HFFc6 (cell line): ENCODE measurements at places on chromosomes 2 and 18. TPM values are rescaled to one million over a fixed set of nuclear protein-coding genes. Genes with fewer than 3 reads are reported as not detected.

GRCh38 chr18:11885278-11885947, 22.7 kb downstream of the MPPE1 start:
- DNase-seq = no peak

DNA sequence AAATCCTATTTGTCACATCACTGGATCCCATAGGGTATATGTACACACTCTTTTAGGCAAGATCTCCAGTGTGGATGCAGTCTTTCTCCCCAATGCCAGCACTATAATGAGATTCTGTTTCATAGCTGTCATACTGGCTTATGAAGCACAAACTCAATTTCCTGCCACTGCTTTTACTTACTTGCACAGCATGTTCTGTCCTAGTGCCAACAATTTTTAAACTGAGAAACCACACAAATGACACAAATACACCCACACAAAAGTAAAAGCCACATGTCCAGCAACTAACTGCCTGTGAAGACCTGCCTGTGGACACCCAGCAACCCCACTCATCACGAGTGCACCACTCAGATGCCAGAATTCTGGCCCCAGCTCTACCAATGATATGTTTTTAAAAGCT, 29.6 kb upstream of the RNU4ATAC start:
- DNase-seq = peak; percentile 36

DNA sequence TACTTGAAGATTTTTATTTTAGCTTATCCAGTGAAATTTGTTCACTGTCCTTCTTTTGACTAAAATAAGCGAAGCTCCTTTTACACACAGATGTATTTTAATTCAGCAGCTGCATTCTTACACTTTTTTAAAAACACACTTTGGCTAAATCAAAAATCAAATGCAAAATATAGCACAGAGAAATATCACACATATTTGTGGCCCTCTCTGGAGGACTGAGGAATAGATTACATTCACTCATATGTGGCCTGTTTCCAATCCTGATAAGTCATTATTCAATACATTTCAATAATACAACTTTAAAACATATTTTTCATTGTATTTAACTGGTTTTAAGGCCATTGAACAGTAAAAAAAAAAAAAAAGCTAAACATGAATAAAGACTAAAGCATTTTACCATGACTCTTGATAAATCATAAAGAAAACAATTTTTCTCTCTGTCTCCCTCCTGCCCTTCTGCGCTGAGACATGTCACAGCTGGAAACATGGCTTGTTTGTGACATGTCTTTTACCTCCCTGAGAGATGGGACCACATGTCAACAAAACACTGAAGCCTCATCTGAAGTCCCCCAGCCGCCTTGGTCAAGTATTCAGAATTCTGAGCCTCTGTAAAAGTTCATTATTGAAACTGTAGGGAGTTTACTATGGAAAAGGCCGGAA, 221.0 kb downstream of the ZNF407 start:
- no peak for DNase-seq

GRCh38 chr2:167001165-167001564, 112.9 kb downstream of the XIRP2 start:
- no peak for DNase-seq

DNA sequence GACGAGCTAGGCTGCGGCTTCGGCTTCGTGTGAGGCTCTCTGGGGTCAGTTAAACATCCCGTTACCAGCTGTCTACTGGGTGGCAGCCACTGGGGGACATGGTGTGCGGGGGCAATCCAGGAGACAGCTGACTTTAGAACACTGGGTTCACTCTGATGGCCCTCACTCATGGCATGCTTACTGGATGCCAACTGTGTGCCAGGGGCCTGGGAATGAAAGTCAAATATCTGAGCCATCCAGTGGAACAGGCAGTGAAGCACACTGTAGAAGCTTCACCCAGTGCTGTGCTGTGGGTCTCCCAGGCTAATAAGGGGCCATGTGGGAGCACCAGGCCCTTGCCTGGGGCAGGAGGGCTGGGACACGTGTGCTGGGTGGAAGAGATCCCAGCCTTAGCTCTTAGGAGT, 48.3 kb downstream of the GLI2 start:
- no peak for DNase-seq

DNA sequence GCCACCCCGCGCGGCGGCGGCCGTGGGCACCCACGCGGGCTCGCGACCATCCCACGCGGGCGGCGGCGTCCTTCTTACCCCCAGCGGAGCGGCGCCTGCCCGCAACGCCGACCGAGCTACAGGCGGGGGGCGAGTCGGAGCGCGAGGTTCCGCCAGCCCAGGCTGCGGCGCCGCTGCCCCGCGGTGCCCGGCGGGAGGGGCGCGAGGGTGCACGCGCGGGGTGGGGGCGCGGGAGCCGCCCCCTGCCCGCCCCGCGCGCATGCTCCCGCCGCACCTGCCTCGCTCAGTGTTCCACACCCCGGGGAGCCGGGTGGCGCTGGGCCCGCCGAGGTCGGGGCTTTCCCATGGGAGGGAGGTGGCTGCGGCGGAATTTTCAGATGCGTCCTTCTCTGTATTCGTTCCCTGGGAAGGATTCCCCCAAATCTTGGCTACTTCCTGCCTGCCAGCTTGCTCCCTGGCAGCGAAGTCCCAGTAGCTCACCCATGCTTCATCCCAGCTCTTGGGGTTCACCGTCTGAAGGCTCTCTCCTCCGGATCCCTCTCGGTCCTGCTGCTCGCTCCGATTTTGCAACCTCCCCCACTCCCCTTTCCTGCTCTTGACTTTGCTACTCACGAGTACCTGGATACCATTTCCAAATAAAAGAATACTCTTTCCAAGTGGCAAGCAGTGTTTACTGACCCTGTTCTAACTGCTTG, at the start of gene L3MBTL4:
TSS of gene L3MBTL4 (minus strand) at position 189 of the 695 bp plus-strand sequence. CDS start 103,286 bp downstream, outside the sequence.
- no peak for DNase-seq

DNA sequence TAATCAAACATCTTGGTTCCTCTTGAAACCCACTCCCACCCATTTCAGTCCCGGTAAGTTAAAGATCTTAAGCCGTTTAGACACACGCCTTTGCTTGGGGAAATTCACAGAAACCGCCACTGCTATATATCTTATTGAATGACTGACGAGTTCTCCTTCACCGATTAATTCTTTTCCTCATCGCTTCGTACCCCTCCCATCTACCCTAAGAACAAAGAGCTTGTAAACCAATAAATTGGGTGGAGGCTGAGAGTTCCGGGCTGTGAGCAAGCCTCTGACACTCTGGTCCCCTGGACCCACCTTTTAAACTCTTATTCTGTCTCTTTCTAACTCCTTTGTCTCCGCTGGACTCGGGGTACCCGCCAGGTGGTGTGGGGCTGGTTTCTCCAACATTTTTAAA, 30.6 kb downstream of the TMEM131 start:
- no peak for DNase-seq

DNA sequence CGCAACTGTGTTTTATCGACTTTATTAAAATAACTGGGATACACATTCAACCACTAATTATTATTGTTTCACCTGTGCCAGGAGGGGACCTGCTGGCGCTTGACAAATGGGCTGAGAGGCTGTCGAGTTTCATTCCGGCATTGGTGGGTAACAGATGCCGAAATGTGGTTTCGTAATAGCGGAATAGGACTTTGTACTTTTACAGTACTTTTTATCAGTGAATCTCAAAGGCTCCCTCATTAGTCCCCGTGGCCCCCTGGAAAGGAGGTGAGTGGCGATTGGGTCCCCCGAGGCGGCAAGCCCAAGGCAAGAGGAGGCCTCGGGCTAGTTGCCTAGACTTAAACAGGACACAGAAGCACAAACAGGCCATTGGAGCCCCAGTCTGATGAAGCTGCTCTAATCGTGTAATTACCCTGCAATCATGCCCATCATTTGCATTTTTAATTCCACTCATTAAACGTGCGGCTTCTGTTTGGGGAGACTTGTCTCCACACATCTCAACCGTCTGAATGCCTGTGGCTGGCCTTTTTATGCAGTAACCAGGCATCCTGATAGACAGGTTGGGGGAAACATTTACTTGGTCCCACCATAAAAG, 193.2 kb downstream of the INO80D start:
- no peak for DNase-seq

- no peak for DNase-seq
Observed at GRCh38 chr2:239056611-239057010, 208.7 kb downstream of the TWIST2 start.

GRCh38 chr2:15169326-15170069, 391.6 kb downstream of the NBAS start:
- peak; percentile 96 for DNase-seq

DNA sequence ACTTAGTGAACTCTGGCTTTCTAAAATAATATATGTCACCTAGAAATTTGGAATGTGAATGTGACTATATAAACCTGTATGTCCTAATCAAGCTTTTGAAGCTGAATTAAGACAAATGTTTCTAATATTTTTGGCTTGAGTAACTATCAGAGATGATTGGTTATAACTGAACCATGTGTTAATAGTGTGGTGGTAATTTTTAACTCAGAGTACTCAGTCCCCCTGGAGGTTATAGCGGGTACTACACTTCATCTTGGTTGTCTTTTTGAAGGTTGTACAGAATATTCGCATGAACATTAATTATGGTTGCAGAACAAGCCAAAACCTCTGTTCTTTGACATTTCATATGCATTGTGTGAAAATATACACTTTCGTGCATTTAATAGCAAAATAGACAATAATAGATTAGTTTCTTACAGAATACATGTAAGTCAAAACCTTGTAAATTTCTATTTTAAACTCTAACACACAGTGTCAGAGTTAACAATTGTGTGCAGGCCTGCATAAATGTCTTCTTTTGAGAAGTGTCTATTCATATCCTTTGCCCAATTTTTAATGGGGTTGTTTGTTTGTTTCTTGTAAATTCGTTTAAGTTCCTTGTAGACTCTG, 86.0 kb downstream of the OSBPL6 start:
- DNase-seq = peak; percentile 58

- no peak for DNase-seq
Observed at GRCh38 chr2:205022841-205023240, 477.6 kb downstream of the PARD3B start.

GRCh38 chr2:29916571-29916970, 4.8 kb downstream of the ALK start:
- no peak for DNase-seq

GRCh38 chr2:238495422-238495821, 68.7 kb downstream of the ASB1 start:
- DNase-seq = no peak

DNA sequence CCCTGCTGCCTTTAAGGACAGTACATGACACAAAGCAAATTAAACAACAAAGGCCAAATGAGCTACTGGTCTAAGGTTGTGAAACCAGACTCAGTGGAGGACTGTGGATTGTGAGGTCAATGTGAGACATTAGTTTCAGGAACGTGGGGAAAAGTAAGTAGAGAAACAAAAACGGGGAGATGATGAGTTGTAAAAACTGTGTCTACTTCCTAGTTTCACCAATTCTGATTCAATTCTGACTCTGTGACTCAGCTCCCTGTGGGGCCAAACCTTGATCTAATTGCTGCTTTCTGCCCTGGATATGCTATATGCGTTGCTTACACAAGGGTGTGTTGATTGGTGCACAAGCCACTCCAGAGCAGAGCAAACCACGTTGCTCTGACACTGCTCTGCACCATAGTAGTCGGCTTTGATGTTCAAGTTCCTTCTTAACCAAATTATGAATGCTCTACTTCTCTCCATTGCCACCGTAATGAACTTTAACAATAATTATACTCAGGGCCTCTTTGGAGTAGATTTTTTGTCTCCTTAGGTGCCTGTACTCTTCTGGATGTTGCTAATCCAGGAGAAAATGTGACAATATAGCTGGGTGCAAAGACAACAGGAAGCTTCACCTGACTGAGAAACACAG, 1640.1 kb upstream of the CELF4 start:
- DNase-seq = no peak

DNA sequence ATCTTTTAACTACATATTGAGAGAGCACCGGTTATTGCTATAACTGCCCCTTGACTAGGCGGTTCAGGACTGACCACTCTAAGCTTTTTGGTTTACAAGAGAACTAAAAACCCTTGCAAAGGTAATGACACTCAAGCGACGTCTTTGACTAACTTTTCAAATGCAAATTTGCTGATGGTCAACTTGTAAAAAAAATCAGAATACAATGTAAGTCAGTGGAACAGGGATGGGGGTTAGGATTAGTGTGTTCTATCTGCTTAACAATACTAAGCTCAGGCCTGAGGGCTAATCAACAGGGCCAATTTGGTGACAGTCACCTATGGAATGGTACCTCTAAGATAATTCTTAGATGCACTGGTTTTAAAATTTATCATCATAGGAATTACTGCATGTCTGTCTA, 57.1 kb downstream of the ZAP70 start:
- no peak for DNase-seq

GRCh38 chr2:3075991-3076340, 301.7 kb downstream of the EIPR1 start:
- DNase-seq = no peak

- no peak for DNase-seq
Observed at GRCh38 chr2:140550821-140551220, 1580.0 kb downstream of the LRP1B start.

DNA sequence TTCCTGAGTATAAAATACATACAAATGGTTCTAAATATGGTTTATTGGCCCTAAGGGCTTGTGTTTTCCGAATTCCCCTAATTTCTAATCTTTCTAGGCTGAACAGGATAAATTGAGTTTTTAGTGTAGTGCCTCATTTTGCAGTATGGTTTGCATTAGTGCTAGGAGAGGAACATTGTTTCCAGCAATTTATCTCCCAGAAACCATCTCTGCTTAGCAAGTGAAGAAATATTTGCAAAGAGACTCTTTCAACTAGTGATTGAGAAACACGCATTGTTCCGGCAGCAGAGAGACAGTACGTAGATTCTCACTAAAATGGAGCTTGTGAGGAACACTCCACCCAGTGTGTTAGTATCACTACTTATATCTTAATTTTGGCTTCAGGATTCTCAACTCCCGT, 177.8 kb upstream of the EPAS1 start:
- DNase-seq = peak; percentile 51

GRCh38 chr2:21676676-21677075, 552.9 kb downstream of the TDRD15 start:
- no peak for DNase-seq

- no peak for DNase-seq
Observed at GRCh38 chr2:64367444-64368232, 86.3 kb upstream of the LGALSL start.

GRCh38 chr2:3656762-3657721, 958 bp upstream of the ALLC start:
- no peak for DNase-seq

Gene ATP5F1A
- 446 to 496 TPM (median 484 TPM) in 3 replicates for total RNA-seq

Gene CD8A
- not detected in 3 replicates for total RNA-seq

Gene SERPINB13
- not detected in 3 replicates for total RNA-seq

Gene UGT1A8
- not detected in 2 replicates for total RNA-seq

Gene NOSTRIN
- total RNA-seq = not detected in 3 replicates

Gene CROCC2
- not detected in 3 replicates for total RNA-seq

Gene ZC3H8
- total RNA-seq = 3.4 to 5.2 TPM (median 3.5 TPM) in 3 replicates

Gene AOX1
- 36.9 to 68.8 TPM (median 39.5 TPM) in 3 replicates for total RNA-seq

Gene CYBRD1
- 111 to 135 TPM (median 131 TPM) in 3 replicates for total RNA-seq
